Stimulated activated CD4-positive, alpha-beta T cell treated with anti-CD3 and anti-CD28 coated beads, Interleukin-2, amount 100 ng/mL, for 24 hours (primary cell): ENCODE measurements at places on chromosomes 16 and 17.

DNA sequence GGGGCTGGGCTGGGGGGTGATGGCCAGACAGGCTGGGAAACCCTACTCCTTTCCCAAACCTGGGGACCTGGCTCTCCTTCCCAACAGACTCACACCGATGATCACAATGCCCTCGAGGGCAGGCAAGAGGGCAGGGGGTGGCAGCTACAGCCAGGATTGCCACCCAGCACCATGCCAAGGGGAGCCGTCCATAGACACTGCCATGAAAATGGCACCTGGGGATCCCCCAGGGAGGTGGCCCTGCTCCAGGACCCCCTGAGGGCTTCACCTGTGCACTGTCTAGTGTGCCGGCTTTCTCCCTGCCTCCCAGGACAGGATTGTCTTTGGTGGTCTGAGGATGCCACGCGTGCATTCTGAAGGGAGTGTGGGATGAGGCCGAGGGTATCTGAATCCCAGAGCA, 24.6 kb downstream of the RPH3AL start:
- DNase-seq = no peak

DNA sequence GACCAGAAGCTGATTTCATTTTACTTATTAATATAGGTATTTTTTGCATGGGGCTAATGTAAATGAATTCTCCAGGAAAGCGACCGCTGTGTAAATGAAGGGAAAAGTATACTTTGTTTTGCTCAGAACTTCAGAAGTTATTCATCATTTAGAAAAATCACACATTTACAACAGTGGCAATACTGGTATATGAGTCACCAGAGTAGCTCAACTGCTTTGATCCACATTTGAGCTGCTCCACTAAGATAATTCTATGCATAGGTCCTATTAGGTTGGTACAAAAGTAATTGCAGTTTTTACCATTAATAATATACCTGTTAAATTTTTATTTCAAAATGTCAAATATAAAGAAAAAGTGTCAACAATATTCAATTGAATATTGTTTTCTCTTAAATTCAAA, 22.9 kb upstream of the DYNLRB2 start:
- no peak for DNase-seq

GRCh38 chr17:6592173-6592572, 35.8 kb upstream of the PITPNM3 start:
- DNase-seq = no peak

DNA sequence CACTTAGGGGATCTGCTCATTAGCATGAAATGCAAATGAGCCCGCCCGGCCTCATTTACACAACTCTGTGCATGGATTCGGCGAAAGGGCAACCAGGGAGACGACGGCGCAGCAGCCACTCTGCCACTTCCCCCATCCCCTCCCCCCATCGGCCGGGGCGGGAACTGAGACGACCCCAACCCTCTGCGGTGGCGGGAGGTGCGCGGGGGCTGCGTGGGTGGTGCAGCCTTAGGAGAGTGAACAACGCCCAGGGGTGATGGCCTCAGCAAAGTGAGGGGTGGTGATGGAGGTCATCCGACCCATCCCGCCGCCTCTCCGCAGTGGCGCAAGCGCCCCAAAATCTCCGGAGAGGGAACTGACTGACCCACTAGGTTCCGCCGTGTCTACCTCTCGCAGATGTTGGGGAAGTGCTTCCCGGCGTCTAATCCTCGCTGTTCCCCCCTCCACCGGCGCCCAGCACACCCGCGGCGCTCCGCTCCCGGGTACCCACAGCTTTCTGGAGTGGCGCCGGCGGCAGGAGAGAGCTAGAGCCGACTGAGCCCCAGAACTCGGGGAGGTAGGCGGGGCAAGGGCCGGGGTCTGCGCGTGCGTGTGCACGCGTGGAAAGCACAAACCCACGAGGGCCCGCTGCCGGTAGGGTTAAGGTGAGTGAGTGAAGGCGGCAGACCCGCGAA, 1.4 kb upstream of the CACNA1G start:
- DNase-seq = no peak

DNA sequence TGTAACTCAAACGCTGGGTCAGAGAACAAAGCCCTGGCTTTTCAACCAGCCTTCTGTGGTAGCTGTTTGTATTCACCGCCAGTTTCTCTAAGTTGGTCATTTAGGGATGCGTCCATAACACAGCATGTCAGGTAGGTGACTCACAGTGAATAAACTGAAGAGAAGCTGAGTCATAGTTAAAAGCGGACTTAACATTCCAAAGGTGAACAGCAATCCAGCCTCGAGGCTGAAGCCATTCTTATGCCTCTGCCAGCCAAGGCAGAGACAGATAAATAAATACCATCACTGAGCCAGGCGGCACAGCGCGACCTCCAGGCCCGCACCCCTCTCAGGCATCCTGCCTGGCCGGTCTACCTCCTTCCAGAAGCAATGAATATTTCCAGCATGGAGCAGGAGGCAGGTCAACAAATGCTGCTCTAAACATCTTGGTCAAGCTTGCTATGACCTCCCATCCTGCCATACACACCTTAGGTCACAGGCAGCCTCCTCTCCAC, 12.4 kb upstream of the CACNG4 start:
- DNase-seq = no peak

- peak; percentile 22 for DNase-seq
These were observed 20.8 kb downstream of the GOSR2 start for GRCh38 chr17:46943501-46944393.

DNA sequence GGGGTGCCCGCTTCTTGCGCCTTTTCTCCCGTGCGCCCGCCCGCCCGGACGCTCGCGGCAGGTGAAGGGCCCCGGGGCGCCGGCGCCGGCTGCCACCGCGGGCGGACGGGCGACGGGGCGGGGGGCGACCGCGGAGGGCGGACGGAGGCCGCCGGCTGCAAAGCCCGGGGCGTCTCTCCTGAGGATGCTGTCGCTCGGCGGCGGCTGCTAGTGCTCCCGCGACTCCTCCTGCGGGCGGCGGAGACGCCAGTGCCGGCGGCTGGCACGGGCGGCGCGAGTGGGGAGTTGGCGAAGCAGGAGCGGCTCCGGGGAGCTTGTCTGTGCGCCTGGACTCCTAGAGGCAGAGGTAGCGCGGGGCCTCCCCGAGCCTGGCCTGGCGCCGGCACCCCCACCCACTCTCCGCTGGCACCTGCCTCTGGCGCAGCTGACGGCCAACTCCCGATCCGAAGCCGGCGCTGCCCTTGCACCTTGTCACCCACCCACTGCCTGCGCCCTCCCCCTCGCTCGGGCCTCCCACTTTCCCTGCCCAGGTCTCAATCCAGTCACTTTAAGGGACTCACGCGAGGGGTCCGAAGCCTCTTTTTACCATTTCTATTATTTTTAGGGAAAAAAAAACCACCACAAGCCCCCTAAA, at the start of gene FAM20A:
Gene FAM20A, minus strand, starts transcription at position 437 of the 634 bp plus-strand sequence. CDS start 701 bp downstream, outside the sequence.
- DNase-seq = no peak

- DNase-seq = no peak
These were observed 47.4 kb upstream of the ZFHX3 start for GRCh38 chr16:73095142-73095820.

- DNase-seq = no peak
These were observed 16.4 kb downstream of the REXO5 start for GRCh38 chr16:20822521-20823325.

DNA sequence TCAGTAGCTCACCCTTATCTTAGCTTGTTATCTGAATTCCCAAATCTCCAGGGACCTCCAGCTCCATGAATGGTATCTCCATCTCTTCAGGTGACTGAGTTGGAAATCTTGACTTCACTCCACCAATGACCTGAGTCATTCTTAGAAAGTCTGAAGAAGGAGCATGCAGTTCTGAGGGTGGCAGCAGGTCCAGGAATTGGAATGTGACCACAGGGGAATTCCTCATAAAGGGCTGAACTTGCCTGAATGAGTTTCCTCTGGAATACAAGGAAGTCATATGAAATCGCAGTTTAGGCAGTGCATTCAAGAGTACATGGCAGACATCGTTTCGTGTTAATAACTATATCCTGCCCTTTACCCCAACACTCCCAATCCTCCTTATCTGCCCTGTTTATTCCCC, 12.5 kb upstream of the PYY start:
- no peak for DNase-seq

- no peak for DNase-seq
These were observed 3.7 kb downstream of the CMTM1 start for GRCh38 chr16:66569827-66570405.

- no peak for DNase-seq
These were observed 1.8 kb downstream of the TUFM start for GRCh38 chr16:28844226-28844885.

DNA sequence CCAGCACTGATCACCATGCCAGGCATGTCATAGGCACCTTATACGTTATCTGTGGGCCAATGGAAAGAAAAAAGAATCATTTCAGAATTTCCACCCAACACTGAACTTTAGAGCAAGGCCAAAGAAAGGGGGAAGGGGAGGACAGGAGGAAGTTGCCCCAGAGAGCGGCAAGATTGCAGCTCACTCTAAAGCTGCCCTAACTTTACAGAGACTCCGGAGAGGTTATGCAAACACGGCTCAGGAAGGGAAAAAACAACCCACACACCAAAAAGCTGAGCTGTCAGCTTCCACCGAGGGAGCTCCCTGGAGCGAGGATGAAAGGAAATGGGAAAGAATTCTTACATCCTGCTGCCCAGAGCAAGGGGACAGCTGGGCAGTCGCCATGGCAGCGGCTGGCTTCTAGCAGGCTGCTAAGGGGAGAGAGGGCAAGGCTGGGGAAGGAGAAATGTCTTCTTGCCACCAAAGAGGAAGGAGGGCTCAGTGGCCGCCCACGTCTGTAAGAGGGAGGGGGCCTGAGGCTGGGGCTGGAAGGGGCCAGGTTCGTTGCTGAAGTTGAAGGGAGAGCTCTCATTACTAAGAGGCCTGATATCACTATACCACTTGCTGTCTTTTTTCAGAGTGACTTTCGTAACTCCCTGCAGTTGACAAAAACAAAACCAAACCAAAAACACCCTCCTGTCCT, 18.2 kb downstream of the COTL1 start:
- peak; percentile 77 for DNase-seq

GRCh38 chr17:49528966-49529365, 33.9 kb downstream of the NGFR start:
- DNase-seq = no peak

DNA sequence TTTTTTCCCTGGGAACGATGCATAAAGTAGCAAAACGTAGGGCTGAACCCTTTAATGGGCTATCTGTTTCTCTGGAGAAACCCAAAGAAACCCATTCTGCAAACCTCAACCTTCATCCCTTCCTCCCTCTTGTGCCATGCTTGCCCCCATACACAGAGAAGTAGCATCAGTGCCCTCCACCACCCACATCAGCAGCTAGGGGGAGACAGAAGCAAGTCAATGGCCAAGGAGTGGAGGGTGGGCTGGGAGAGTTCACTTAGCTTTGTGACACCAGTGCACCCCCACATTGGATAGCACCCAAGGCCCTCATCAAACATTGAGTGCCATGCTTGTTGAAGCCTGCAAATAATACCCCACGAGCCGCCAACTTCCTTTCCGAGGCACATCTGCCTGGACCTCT, 282.4 kb downstream of the ABCC12 start:
- DNase-seq = no peak

GRCh38 chr17:72622661-72623433, 469.6 kb downstream of the SLC39A11 start:
- DNase-seq = no peak

- no peak for DNase-seq
These were observed 6.4 kb downstream of the ASPSCR1 start for GRCh38 chr17:81983639-81984373.

- peak; percentile 94 for DNase-seq
These were observed 5.3 kb downstream of the RNF166 start for GRCh38 chr16:88700636-88701482.

DNA sequence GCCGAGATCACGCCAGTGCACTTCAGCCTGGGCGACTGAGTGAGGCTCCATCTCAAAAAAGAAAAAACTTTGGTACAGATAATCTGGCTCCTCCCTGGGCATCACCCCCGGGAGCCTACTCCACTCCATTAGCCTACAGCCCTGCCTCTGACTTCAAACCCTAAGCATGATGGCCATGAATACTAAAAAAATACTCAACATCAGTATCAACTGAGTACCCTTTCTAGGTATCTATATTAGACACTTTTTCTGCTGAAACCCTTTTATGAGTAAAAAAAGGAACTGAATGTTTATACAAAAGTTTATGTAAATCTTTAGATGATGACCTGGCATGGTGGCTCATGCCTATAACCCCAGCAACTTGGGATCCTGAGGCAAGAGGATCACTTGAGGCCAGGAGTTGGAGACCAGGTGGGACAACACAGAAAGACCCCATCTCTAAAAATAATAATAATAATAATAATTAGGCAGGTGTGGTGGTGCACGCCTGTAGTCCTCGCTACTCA, 6.9 kb downstream of the RDM1 start:
- no peak for DNase-seq

DNA sequence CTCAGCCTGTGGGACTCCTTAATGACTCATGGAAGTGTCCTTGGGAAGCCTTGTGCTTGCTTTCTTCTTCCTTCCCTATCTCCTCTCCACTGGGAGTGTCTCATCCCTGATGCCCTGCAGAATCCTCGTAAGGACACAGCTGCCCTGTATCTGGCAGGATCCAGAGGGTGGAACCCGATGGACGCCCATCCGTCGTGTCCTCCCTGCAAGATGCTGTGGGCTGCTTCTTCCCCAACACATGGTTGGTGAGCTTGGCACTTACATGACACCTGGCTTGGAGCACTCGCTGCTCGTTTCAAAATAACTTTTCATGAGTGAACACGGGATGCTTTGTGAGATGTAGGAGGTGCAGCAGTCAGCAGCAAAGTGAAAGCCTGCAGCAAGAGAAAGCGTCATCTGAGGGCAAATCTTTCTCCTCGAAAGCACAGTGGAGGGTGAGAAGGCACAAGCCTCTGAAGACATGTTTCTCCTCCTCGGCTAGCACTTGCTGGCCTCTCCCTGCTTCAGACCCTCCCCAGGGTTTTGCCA, 3.3 kb downstream of the CCL15 start:
- no peak for DNase-seq

DNA sequence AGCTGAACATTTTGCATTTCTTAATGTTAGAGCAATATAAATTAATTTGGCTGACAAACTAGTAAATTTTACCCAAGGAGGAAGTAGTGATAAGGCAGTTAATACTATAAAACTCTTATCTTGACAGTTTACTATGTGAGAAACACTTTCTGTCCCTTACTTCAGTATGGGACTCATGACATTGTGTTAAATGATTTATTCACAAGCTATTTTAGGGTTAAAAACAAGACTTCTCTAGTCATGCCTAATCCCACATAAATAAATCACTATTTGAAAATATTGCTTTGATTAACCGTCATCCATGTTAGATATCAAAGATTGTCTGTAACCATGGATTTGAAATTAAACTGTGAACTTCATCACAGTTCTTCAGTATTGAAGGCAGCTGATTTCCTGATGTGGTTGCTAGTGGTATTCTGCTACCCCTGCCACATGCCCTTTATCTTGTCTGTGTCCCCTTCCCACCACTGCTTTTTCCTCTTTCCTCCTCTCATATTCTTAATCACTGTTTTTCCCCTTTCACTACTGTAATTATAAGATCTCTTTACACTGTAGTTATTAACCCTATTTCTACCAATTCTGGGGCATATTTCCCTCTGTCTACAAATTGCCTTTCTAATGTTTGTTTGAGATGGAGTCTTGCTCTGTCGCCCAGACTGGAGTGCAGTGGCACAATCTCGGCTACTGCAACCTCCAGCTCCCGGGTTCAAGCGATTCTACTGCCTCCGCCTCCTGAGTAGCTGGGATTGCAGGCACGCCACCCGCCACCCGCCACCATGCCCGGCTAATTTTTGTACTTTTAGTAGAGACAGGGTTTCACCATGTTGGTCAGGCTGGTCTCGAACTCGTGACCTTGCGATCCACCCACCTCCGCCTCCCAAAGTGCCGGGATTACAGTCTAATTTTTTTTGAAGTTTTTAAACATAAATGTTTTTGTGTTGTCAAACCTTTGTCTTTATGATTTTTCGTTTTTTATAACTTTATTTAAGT, 95.6 kb downstream of the STXBP4 start:
- no peak for DNase-seq

- DNase-seq = no peak
These were observed 40.5 kb downstream of the PSME3IP1 start for GRCh38 chr16:57145046-57146021.
